ENCODE measurements at places on chromosomes 2 and 18.

DNA sequence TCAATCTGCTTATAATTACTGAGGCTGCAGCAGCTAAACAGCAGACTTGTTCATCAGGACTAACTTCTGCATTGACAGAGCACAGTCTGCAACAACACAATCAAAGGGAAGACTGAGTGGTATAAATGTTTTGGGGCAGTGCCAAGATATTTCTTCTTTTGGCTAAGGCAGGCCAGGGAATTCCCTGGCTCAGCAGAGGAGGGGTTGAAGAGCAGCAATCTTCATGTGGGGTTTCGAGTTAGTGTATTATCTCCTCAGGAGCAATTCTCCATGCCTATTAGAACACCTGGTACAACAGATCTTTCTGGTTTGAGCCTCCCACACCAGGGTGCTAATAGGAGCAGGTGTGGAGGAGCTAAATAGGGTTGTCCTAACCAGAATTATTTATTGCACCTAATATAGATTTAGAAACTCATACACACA lies 103.0 kb upstream of the STK17B start:
- peak; percentile 54 for DNase-seq

DNA sequence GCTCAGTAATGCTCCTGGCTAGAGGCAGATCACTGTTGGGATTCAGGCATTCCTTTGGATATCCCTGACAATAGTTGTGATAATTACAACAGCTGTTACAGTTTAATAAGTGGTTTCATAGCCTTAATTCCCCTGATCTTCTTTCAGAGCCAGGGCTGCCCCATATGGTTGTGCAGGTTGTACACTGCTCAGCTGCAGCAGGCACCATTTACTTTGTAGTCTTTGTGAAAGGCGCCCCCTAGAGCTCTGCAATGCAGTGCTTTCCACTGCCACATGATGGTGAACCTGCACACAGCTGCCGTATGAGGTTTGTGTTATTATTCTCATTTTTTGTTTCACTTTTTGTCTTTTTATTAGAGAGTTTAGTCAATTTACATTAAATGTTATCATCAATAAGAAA lies 239.1 kb downstream of the KCNS3 start:
- DNase-seq: peak; percentile 72

DNA sequence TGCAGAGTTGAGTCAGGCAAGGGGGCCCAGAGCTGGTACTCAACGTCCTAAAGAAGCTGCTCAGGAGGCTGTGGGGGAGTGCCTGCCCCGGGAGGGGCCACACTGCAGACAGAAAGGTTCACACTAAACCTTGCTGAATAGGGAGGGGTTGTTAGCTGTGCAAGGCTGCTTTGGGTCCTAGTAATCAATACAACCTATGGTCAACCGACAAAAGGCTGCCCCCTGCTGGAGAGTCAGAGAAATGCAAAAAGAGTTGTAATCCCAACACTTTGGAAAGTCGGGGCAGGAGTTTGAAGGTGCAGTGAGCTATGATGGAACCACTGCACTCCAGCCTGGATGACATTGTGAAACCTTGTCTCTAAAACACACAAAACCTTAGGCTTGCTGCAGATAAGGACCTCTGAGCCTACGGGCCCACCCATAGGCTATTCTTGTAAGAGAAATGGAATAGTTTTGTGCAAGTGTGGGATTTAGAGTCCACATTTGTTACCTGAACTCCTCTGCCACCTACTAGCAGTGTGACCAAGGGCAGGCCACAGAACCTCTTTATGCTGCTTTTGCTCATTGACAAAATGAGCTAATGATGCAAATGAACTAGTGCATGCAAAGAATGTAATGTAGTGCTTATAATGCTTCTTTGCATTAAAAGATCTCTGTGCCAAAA lies 81.5 kb downstream of the PRPF40A start:
- DNase-seq: peak; percentile 72

GRCh38 chr2:217147818-217148217 lies 288.0 kb upstream of the TNP1 start:
- no peak for DNase-seq

DNA sequence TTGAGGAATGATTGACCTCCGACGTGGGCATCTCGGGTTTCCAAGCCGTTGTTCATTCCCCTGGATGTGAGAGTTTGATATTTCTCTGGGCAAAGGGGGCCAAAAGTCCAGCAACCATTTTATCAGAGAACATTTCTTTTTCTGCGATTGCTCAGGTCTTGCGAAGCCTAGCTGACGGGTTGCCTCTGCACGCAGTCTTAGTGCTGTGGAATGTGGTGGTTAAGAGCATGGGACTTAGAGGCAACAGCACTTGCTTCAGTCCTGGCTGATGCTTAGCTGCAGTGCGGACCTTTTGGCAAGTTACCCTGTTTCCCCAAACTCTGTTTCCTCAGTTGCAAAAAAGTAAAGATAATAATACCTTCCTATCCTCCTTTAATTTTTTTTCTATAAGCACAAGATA lies 45.0 kb downstream of the FAP start:
- DNase-seq: no peak

DNA sequence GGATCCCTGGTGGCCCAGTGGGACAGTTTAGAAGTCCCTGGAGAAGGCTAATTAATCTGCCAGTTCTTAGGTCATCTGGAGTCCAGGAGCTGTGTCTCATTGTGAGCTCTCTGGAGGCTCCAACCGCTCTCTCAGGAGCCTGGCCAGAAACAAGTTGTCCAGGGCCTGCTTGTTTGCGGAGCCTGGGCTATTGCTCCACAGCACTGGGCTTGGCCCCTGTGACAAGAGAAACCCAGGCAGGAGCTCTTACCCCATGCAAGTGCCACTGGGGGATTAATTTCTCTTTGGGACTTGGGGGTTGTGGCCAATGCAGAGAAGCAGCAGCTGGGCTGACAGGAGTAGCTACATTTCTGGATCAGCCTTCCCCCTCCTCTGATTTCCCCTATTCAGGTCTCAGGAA lies 24.5 kb upstream of the TNP1 start:
- DNase-seq: no peak

GRCh38 chr2:224030786-224031185 lies 8.3 kb downstream of the SERPINE2 start:
- no peak for DNase-seq

DNA sequence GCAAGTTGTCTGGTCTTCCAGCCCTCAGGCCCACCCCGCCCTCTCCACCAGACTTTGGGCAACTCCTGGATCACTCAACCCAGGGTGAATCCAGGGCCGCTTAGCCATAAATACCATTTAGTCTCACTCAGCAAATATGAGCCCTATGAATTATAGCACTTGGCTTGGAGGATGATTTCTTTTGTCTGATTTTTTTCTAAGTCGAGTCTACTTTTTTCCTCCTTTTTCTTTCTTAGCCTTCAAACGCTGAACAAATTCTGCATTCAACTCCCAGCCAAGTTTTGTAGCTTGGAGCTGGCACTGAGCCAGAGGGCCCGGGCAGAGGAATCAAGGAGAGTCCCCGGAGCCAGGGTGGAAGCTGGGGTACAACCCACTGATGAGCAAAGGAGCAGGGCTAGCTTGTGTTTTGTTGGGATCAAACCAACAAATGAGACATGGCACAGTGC lies 48.7 kb downstream of the SERTAD2 start:
- DNase-seq: no peak

- DNase-seq: no peak
These were observed 13.2 kb upstream of the DCDC2C start for GRCh38 chr2:3689998-3690748.

DNA sequence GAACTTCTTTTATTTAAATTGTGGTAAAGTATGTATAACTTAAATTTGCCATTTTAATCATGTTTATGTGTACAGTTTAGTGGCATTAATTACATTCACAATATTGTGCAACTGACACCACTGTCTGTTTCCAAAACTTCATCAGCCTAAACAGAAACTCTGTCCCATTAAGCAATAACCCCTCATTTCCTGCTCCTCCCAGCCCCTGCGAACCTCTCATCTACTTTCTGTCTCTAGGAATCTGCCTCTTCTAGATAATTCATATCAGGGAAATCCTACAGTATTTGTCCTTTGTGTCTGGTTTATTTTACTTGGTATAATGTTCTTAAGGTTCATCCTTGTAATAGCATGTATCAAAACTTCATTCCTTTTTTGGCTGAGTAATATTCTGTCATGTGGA lies 75.1 kb downstream of the BOLA3 start:
- peak; percentile 48 for DNase-seq

GRCh38 chr2:190563646-190564045 lies 29.1 kb upstream of the NEMP2 start:
- DNase-seq: no peak

DNA sequence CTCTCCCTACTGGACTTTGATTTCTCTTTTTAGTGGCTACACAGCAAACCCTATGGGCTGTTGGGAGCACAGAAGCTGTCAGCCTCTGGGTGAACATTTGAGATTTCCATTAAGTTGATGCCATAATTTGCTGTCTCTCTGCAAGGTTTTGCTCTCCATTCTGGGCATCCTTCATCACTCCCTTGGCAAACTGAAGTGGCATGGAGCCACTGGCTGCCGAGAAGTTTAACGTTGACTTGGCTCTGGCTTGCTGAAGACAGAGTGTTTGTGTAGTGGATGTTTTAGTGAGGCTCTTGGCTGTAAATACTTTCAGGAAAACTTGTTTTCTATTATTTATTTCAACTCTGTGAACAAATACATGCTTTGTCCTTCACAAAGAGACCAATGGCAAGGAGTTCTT lies 91.5 kb downstream of the ALK start:
- DNase-seq: no peak

DNA sequence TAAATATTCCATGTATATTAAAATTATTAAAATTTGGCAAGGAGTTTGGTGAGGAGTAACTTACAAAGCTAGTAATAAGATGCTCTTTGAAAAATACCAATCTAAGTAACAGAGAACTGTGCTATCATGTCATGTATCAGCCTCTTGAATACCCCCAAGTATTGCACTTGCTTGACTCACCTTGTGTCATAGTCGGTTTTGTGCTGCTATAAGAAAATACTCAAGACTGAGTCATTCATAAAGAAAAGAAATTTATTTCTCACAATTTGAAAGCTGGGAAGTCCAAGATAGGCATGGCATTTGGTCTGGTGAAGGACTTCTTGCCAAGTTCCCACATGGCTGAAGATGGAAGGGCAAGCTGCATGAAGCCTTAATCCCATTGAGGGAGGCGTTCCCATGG lies 179.2 kb downstream of the MEMO1 start:
- DNase-seq: peak; percentile 3
